ENCODE measurements at places on chromosomes 11 and 22. TPM values are rescaled to one million over a fixed set of nuclear protein-coding genes. Genes with fewer than 3 reads are reported as not detected.
A peak's percentile ranks its signal among the peaks of the same experiment; 100 is the strongest.

DNA sequence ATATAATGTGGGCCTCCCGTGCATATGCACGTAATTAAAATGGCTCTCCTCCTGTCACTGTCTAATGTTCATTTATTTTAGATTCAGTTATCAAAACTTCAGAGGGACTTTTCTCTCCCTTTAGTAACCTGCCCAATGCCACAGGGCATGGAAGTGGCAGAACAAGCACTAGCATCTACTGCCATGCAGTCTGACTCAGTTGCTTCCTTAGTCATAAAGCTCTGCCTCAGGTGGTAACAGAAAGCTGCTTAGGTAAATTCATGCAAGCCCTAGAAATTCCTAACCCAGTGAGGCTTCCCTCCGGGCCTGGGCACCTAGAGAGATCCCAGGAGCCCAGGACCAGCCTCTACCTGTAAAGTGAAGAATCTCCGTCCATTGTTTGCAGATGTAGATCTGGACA lies 8.9 kb downstream of the PRPF19 start:
- H3K4me1 ChIP-seq = peaks cover 3% of the 10 kb centered on the region
- DNase-seq = no peak
- no peaks in the 10 kb centered on the region for H3K27me3 ChIP-seq
- H3K4me3 ChIP-seq = no peak overlapping the region
- peaks cover 97% of the 10 kb centered on the region for H3K36me3 ChIP-seq
- H3K27ac ChIP-seq = no peak overlapping the region

Gene ATL3
- polyA plus RNA-seq = 22.2 TPM

GRCh38 chr11:130737866-130738431 lies 178.3 kb downstream of the SNX19 start:
- no peak for DNase-seq
- H3K27ac ChIP-seq = no peak overlapping the region
- no peaks in the 10 kb centered on the region for H3K36me3 ChIP-seq
- H3K4me1 ChIP-seq = no peaks in the 10 kb centered on the region
- no peak overlapping the region for H3K4me3 ChIP-seq

Gene OR51I1
- 1.8 TPM for polyA plus RNA-seq

Gene TCIRG1
- polyA plus RNA-seq = 113 TPM

Gene SLC22A6
- polyA plus RNA-seq = not detected

- no peaks in the 10 kb centered on the region for H3K27me3 ChIP-seq
- H3K4me3 ChIP-seq = no peak overlapping the region
- H3K27ac ChIP-seq = no peak overlapping the region
- no peaks in the 10 kb centered on the region for H3K36me3 ChIP-seq
These were observed 47.3 kb downstream of the JAM3 start for GRCh38 chr11:134116210-134116609.

- H3K27ac ChIP-seq = peak overlapping the region; percentile 4
- peaks cover 3% of the 10 kb centered on the region for H3K4me1 ChIP-seq
- no peak for DNase-seq
- H3K36me3 ChIP-seq = peaks cover 8% of the 10 kb centered on the region
These were observed 31.0 kb downstream of the SIK2 start for GRCh38 chr11:111633248-111633647.

Gene DRICH1
- polyA plus RNA-seq = 0.17 TPM

GRCh38 chr11:124669193-124669592 lies 4.3 kb downstream of the SIAE start:
- H3K4me3 ChIP-seq = no peak overlapping the region
- DNase-seq = peak; percentile 78
- H3K27me3 ChIP-seq = no peaks in the 10 kb centered on the region
- H3K36me3 ChIP-seq = no peaks in the 10 kb centered on the region

- H3K4me3 ChIP-seq = peak overlapping the region; percentile 15
- no peak overlapping the region for H3K27ac ChIP-seq
- no peaks in the 10 kb centered on the region for H3K36me3 ChIP-seq
- H3K4me1 ChIP-seq = no peaks in the 10 kb centered on the region
- no peak for DNase-seq
- peaks cover 11% of the 10 kb centered on the region for H3K27me3 ChIP-seq
These were observed 101.0 kb upstream of the AKIP1 start for GRCh38 chr11:8809939-8810539.

- no peaks in the 10 kb centered on the region for H3K36me3 ChIP-seq
- no peak for DNase-seq
- no peak overlapping the region for H3K4me3 ChIP-seq
- no peaks in the 10 kb centered on the region for H3K4me1 ChIP-seq
- H3K27me3 ChIP-seq = no peaks in the 10 kb centered on the region
These were observed 798.0 kb downstream of the NTM start for GRCh38 chr11:132168344-132168981.

GRCh38 chr22:40758390-40758789 lies 60.8 kb downstream of the SLC25A17 start:
- H3K4me3 ChIP-seq = no peak overlapping the region
- H3K27me3 ChIP-seq = peaks cover 9% of the 10 kb centered on the region
- H3K27ac ChIP-seq = no peak overlapping the region
- no peaks in the 10 kb centered on the region for H3K36me3 ChIP-seq
- H3K4me1 ChIP-seq = no peaks in the 10 kb centered on the region

- no peaks in the 10 kb centered on the region for H3K27me3 ChIP-seq
- H3K4me1 ChIP-seq = peaks cover 28% of the 10 kb centered on the region
- peaks cover 57% of the 10 kb centered on the region for H3K36me3 ChIP-seq
- DNase-seq = no peak
These were observed 18.2 kb upstream of the WDR74 start for GRCh38 chr11:62857541-62857982.

DNA sequence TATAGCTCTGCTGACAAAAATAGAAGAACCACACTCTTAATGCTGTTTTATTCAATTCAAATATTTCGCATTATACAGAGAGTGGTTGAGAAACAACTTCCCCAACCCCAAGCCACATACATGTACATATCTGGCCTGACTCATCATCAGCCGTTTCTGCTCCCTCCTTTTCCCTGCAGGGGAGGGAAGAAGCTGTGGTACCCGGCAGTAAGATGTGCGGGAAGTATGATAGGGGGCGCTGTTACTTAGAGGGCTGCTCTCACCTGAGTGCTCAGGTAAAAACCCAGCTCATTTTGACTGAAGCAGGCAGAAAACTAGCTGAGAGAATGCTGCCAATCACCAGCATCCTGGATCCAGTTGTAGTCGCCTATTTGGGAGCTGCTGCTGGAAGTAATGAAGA lies 85.5 kb downstream of the NELL1 start:
- no peak overlapping the region for H3K4me3 ChIP-seq
- no peaks in the 10 kb centered on the region for H3K27me3 ChIP-seq
- no peaks in the 10 kb centered on the region for H3K4me1 ChIP-seq
- no peak overlapping the region for H3K27ac ChIP-seq
- H3K36me3 ChIP-seq = no peaks in the 10 kb centered on the region
- peak; percentile 4 for DNase-seq

DNA sequence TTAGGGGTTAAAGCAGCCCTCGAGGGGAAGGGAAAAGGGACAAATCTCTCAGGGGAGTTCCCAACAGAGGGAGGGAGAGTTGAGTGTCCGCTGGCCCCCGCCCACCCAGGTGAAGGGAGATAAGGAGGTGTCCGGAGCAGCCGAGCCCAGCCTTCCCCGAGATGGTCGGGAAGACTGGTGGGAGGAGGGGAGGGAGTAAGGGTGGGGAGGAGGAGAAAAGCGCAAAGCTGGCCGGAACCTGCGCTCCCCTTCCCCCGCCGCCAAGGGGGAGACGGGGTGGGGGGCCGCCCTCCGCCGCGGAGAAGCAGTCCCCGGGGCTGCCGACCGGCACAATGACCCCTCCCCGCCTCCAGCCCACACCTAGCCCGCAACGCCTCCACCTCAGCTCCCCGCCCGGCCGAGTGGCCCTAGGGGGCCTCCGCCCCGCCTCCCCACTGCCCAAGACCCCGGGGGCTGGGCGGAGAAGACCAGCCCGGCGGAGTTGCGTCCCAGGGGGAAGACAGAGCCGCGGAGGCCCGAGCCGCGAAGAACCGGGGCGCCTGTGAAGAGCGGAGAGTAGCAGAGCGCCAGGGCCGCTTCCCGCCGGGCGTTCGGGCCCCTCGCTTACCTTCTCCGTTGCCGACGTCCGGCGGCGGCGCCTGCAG lies 479 bp downstream of the RSF1 start:
- peak; percentile 79 for DNase-seq
- H3K4me3 ChIP-seq = peak overlapping the region; percentile 97
- H3K27me3 ChIP-seq = no peaks in the 10 kb centered on the region
- H3K27ac ChIP-seq = peak overlapping the region; percentile 92
- peaks cover 16% of the 10 kb centered on the region for H3K36me3 ChIP-seq
- peaks cover 12% of the 10 kb centered on the region for H3K4me1 ChIP-seq

DNA sequence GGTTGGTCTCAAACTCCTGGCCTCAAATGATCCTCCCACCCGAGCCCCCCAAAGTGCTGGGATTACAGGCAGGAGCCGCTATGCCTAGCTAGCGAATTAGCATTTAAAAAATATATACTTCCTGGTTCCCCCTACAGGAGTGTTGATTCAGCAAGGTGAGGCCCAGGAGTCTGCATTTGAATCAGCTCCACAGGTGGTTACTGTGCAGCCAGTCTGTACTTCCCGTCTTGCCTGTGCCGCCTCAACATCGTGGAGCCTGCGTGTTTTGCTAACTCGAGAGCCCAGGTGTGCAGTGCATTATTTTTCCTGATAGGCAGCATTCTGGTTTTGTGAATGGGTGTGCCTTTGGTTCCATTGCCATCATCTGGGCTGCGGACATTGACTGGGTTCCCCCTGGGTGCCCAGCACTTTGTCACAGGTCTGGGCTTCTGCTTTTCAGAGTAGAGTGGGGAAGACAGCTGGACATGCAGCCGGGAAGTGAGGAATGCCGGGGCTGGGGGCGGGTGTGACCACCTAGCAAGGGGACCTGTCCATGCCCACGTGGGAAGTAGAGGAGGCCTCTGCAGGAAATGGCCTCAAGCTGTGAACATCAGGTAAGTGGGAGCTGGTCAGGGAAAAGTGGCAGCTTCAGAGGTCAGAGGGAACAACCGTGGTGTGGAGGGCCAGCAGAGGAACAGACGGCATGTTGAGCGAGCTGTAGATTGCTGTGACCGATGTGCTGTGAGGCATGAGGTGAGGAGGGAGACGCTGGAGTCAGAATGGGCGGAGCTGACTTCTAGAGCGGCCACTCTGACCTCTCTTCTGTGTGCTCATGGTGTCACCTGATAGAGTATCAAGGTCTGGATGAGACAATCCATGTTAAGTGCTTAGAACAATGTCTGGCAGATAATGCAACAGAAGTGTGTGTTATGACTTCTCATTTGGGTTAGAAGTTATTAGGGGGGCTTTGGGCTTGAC lies 42.2 kb downstream of the PPFIA1 start:
- no peaks in the 10 kb centered on the region for H3K27me3 ChIP-seq
- H3K4me3 ChIP-seq = no peak overlapping the region
- H3K36me3 ChIP-seq = peaks cover 23% of the 10 kb centered on the region
- H3K4me1 ChIP-seq = peaks cover 22% of the 10 kb centered on the region
- DNase-seq = peak; percentile 87
- peak overlapping the region; percentile 73 for H3K27ac ChIP-seq

GRCh38 chr11:67548555-67549110 lies 25.4 kb upstream of the CABP2 start:
- peaks cover 9% of the 10 kb centered on the region for H3K4me1 ChIP-seq
- no peaks in the 10 kb centered on the region for H3K27me3 ChIP-seq
- no peak overlapping the region for H3K27ac ChIP-seq
- peak; percentile 2 for DNase-seq

- no peak overlapping the region for H3K27ac ChIP-seq
- H3K4me1 ChIP-seq = peaks cover 18% of the 10 kb centered on the region
- H3K27me3 ChIP-seq = no peaks in the 10 kb centered on the region
- H3K4me3 ChIP-seq = no peak overlapping the region
- DNase-seq = no peak
These were observed 4.9 kb upstream of the ATF4 start for GRCh38 chr22:39515266-39516050.

- no peaks in the 10 kb centered on the region for H3K27me3 ChIP-seq
- no peak overlapping the region for H3K4me3 ChIP-seq
- H3K4me1 ChIP-seq = no peaks in the 10 kb centered on the region
- H3K27ac ChIP-seq = no peak overlapping the region
- peaks cover 15% of the 10 kb centered on the region for H3K36me3 ChIP-seq
These were observed 49.1 kb downstream of the CERK start for GRCh38 chr22:46688949-46689348.

Gene KRTAP5-8
- not detected for polyA plus RNA-seq

GRCh38 chr11:117983163-117983475 lies 3.1 kb upstream of the IL10RA start:
- H3K27ac ChIP-seq = no peak overlapping the region
- no peak overlapping the region for H3K4me3 ChIP-seq
- H3K4me1 ChIP-seq = peaks cover 30% of the 10 kb centered on the region

- H3K36me3 ChIP-seq = no peaks in the 10 kb centered on the region
- H3K27ac ChIP-seq = no peak overlapping the region
- no peaks in the 10 kb centered on the region for H3K27me3 ChIP-seq
- H3K4me3 ChIP-seq = no peak overlapping the region
- no peaks in the 10 kb centered on the region for H3K4me1 ChIP-seq
These were observed 87.9 kb upstream of the SORL1-AS1 start for GRCh38 chr11:121540627-121541026.

DNA sequence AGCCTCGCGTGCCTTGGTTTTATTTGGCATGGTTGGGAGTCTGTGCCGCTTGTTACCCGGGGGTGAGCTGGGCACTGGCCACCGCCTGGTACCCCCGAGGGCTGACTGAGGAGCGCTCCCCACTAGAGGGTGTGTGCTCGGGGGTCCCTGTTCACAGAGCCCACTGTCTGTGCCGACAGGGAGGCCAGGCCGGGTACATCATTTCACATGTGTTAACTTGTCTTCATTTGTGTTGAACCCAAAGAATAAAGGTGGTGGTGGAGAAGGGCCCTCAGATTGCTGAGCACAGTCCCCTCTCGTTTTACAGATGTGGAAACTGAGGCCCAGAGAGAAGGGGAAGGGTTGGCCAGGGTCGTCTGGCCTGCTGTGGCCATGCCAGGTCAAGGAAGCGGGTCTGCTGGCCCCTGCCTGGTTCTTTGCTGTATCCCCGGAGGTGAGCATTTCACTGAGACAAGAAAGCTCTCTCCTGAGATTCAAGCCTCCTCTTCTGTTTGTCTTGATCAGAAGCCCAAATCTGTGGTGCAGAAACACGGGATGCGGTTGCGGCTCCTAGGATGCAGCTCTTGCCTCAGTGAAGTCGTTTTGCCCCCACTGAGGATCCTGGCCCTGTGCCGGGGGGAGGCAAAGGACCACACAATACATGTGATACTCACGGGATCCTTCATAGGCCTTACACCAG lies 60.8 kb downstream of the FBLN1 start:
- H3K27me3 ChIP-seq = peaks cover 2% of the 10 kb centered on the region
- no peaks in the 10 kb centered on the region for H3K4me1 ChIP-seq
- no peak overlapping the region for H3K4me3 ChIP-seq
- no peaks in the 10 kb centered on the region for H3K36me3 ChIP-seq
- no peak overlapping the region for H3K27ac ChIP-seq

DNA sequence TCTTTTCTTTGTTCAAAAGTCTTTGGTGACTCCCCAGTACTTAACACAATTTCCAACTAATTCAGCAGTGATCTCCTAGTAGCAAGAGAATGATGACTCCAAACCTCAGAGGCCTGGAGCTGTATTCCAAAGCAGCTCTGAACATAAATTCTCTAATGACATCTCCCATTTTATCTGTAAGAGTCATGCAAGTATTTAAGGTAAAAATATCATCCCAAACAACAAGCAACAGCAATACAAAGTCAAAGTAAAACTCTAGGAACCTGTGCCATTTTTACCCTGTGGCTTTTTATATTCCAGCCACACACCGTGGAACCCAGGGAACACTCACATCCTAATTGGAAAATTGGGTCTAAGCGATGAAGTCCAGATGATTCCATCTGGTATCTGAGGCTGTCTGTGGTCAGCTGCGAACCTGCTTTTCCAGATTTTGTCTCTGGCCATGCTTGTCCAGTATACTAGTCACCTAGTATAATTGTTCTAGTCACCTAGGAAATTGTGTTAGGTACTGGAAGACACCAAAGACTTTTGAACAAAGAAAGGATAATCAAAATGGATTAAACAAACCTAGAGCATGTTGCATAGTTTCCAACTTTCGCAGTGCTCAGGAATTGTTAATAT lies 92.3 kb upstream of the SLC25A18 start:
- H3K4me3 ChIP-seq = no peak overlapping the region
- H3K4me1 ChIP-seq = no peaks in the 10 kb centered on the region
- peaks cover 43% of the 10 kb centered on the region for H3K27me3 ChIP-seq
- H3K27ac ChIP-seq = no peak overlapping the region

Data from K562 (cell line).